PC-9 (cell line): ENCODE measurements at places on chromosomes 5 and 9. TPM values are rescaled to one million over a fixed set of nuclear protein-coding genes. Genes with fewer than 3 reads are reported as not detected.

PLK2 gene
- total RNA-seq = 508 and 615 TPM in 2 replicates

IFNA21 gene
- not detected in 2 replicates for total RNA-seq

STXBP1 gene
- total RNA-seq = 35.1 and 44.0 TPM in 2 replicates

COL23A1 gene
- total RNA-seq = not detected in 2 replicates

GZMA gene
- total RNA-seq = not detected in 2 replicates

JAKMIP2 gene
- total RNA-seq = not detected in 2 replicates

GPR150 gene
- 0.17 TPM in 1 of 2 replicates, not detected in the other for total RNA-seq

OR1J2 gene
- not detected in 2 replicates for total RNA-seq

KIF12 gene
- not detected in 2 replicates for total RNA-seq

PCDHA2 gene
- total RNA-seq = not detected in 2 replicates

IFNK gene
- not detected in 2 replicates for total RNA-seq

CXCL14 gene
- not detected in 2 replicates for total RNA-seq

ADRA1B gene
- 4.6 and 6.0 TPM in 2 replicates for total RNA-seq
